ENCODE measurements at places on chromosomes 5 and 9. TPM values are rescaled to one million over a fixed set of nuclear protein-coding genes. Genes with fewer than 3 reads are reported as not detected.

DNA sequence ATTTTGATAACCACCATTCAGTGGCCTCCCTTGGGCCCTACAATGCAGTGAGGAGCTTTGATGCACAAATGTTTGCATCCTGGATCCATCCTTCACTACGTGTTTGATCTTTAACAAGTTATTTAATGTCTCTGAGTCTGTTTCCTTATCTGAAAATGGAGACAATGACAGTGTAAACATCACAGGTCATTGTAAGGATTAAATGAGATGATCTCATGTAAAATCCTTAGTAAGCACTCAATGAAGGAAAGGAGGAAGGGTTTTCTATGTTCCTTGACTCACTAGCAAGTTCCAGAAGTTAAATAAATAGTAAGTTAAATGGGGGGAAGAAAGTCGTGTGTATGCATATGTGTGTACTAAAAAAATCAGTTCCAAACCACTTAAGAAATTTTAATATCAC is 9.8 kb upstream of the SLC36A3 start:
- no peak for DNase-seq

DNA sequence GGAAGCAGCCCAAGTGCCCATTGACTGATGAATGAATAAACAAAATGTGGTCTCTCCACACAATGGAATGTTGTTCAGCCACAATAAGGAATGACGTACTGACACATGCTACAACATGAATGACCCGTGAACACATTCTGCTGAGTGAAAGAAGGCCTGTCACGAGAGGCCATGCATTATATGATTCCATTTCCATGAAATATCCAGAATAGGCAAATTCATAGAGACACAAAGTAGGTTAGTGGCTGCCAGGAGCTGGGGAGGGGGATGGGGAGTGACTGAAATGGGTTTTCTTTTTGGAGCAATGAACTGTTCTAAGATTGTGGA is 41.4 kb downstream of the BICD2 start:
- no peak for DNase-seq

GRCh38 chr5:126030698-126031097 is 392.5 kb upstream of the GRAMD2B start:
- no peak for DNase-seq

- DNase-seq = no peak
These were observed 156.2 kb downstream of the MED10 start for GRCh38 chr5:6222121-6222520.

SGCD gene
- 34.6 TPM for total RNA-seq

TEX53 gene
- not detected for total RNA-seq
